ENCODE measurements at places on chromosomes 7 and 10. TPM values are rescaled to one million over a fixed set of nuclear protein-coding genes. Genes with fewer than 3 reads are reported as not detected.

- no peak for DNase-seq
Measured at GRCh38 chr10:126256864-126257263, 131.4 kb downstream of the ADAM12 start.

- peak; percentile 80 for DNase-seq
Measured at GRCh38 chr10:122112625-122113160, 123.7 kb downstream of the TACC2 start.

DNA sequence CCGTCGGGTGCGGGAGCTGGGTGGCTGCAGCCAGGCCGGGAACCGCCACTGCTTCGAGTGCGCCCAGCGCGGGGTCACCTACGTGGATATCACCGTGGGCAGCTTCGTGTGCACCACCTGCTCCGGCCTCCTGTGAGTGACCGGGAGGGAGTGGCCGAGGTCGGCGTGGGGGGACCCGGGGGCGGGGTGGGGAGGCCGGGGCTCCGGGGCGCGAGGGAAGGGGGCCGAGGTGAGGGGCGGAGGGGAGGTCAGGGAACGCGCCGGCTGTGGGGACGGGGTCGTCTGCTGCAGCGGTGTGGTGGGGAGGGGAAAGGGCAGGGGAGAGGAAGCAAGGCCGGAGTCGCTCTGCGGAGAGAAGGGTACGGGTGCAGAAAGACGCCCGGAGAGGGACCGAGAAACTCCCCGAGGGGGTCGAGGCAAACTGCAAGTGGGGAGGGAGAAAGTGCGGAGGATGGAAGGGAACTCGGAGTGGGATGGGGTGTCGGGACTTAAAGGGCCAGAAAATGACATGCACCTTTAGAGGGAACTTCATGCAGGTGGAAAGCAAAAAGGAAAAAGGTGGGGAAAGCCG, 518 bp downstream of the AGFG2 start:
- DNase-seq: peak; percentile 61

DNA sequence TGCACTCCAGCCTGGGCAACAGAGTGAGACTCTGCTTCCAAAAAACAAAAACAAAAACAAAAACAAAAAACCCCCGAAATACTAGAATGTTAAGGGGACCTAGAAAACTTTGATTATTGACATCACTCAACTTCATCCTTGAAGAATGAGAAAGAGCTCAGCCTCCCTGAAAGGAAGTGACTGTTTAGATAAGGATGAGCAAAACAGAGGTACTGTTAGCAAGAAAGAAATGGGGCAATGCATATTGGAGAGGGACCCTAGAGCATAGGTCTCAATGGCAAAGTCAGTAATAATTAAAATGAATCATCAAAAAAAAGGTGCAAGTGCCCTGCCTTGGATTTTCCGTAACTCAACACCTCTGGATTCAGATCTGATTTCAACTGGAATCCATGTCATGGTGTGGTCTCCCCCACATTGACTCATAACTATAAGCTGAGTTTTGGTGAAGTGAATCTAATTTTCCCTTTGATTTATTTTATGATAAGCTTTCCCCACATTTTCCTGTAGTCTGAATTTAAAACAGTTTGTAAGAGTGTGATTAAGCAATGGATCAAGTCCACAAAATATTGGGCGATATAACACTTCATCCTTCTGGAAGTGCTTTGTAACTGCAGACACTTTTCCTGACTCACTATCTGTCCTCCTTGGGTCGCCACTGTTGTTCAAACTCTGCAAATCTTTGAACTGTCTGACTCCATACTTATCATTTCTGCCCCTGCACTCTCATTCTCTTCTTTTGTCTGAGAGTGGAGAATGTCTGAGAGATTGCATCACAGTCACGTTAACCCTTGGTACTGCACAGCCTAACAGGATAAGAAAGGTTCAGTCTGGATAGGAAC, 224.8 kb upstream of the LYZL1 start:
- DNase-seq: no peak

Gene HOXA1
- total RNA-seq: not detected

Gene POM121
- 60.0 TPM for total RNA-seq

DNA sequence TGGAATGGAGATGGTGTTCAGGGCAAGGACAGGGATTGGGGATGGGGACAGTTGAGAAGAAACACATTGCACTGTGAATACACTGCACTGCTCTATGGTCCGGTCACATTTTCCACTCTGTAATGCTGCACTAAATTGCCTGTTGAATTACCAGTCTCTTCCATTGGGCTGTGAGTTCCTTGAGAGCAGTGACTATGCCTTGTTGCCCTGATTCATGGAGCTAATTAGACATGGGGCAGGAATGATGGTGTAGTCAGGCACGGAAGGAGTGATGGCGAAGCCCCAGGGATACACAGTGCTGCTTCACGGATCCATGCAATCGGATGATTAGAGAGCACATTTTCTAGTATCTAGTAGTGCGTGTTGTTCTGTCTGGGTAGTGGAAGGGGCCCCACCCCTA, 25.4 kb upstream of the GPAM start:
- DNase-seq: no peak

DNA sequence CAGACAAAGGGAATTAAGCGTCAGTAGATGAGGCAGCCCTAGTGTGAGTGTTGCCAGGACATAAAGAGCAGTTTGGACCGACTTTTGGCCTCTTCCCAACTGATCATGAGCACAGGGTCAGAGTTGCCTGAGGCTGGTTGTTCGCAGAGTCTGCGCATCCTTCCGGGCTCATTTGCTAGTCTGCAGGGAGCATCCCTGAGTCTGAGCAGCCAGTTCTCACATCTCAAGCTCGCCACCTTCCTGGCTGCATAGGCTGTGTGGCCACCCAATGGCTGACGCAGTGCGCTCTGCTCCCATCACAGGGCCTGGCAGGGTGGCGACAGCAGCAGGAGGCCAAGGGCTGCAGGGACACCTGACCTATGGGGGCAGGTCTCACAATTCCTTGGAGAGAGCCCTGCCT, 5.0 kb downstream of the GAD2 start:
- DNase-seq: no peak

GRCh38 chr7:126150278-126150958, 1102.3 kb downstream of the GRM8 start:
- DNase-seq: no peak

Gene SEMA3D
- total RNA-seq: 3.5 TPM

Gene HTR7
- total RNA-seq: 26.9 TPM

Gene VPS26A
- total RNA-seq: 44.8 TPM

DNA sequence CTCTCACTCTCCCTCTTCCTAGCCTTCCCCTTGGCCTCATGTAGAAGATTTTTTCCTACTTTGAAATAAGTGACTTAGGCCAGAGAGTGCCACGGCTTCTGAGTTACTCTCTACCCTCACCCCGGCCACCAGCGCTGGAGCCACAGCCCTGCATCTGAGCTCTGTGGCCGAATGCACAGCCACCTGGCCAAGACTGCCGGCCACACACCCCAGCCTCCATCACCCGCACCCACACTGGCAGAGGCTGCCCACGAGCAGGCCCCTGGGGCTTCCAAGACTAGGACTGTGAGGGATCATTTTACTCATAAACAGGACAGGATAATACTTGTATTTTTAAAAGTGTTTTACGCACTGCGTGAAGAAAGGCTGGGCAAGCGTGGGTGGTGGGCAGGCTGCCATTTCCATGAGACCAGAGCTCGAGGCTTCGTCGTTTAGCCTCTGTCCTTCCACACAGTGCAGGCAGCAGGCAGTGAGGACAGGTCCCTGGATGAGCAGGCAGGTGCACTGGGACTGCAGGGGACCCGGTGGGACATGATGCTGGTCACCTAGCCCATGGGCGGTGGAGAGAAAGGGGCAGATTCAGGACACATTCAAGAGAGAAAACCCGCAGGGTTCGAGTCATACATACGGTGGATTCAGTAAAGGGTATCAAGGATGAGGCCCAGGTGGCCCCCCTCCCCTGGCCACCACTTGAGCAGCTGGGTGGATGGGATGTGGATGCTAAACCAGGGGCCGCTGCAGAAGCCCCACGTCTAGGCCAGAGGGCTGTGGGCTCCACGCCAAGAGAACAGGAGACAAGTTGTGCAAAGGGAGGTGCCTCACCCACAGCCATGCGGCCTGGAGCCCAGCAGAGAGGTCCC, 35.5 kb upstream of the RNF32 start:
- DNase-seq: no peak

DNA sequence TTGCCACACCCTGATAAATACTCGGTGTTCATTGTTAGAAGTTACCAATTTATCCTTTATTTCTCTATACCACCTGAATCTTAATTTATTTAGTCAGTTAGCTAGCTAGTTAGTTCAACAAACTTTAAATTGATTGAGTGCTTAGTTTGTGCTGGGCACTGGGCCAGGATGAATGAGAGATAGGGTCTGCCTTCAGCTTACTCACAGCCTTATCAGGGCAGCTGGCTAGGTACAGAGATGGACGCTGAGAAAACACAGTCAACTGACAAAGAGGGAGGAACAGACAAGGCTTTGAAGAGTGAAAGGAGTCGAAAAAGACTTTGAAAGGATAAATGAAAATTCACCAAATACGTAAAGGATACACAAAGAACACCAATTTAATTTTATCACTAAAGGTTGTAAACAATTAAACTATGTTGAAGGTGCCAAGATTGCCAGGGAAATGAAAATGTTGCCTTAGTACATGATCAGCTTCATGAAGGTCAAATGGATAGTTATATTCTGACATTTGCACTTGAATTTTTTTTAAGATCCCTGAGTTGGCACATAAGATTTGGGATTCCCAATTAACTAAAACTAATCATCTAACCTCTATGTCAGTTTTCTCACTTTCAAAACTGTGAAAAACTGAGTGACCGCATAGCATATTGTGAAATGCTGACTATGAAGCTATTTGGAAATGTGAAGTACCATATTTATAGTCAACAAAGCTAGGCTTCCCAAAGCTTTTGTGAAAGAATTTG, 2.1 kb downstream of the CAV2 start:
- no peak for DNase-seq

DNA sequence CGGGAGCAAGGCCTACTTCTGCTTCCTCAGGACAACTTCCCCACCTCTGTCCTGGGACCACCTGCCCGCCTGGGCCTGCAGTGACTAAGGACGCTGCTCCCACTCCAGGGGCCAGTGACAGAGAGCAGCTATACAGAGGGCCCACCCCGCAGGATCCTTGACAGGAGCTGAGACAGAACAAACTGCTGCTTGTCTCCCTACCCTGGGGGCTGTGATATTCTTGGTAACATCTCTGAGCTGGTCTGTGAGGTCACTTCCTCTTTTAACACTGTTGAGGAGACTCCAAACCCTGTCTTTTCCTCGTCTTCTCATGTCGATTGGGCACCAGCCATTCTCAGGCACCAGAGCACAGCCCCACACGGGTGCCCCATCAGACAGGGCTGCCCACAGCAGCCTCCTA, 6.9 kb upstream of the MRPS24 start:
- DNase-seq: no peak

DNA sequence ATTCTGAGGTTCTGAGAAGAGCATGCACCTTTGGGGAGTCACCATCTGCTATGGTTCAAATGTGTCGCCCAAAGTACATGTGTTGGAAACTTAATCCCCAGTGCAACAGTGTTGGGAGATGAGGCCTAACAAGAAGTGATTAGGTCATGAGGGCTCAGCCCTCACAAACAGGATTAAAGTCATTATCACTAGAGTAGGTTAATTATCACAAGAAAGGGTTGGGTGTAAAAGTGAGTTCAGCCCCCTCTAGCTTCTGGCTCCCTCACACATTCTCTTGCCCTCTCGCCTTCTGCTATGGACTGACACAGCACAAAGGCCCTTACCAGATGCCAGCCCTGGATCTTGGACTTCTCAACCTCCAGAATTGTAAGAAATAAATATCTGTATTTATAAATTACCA, 100.3 kb upstream of the C10orf90 start:
- DNase-seq: no peak

GRCh38 chr10:104150139-104150538, 28.2 kb downstream of the SFR1 start:
- DNase-seq: no peak

Gene SOSTDC1
- 0.55 TPM for total RNA-seq

- DNase-seq: no peak
Measured at GRCh38 chr10:85532773-85533172, 833.8 kb downstream of the GRID1 start.

- DNase-seq: no peak
Measured at GRCh38 chr10:88090568-88091214, 227.3 kb downstream of the PTEN start.

DNA sequence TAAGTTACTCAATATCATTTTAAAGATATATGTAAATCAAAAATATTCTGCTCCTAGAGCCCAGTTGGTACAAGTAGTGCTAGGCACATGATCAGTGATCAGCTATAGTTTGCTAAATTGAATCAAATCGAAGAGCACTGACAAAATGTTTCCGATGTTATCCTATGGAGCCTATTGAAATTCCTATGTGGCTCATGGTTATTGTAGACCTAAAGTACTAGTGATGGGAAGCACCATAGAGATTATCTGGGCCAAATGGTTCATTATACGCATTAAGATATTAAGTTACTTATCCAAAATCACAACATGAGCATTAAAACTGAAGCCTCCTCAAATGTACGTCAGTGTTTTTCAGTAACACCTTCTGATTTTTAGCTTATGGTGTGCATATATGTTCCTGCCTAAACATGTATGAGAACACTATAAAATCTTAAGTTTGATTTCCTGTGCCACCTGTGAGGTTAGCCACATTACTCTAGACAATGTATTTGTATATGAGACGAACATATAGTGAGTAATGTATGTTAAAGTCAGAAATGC, 103.2 kb downstream of the IQUB start:
- no peak for DNase-seq

Measured in H1 (cell line).